ENCODE measurements at places on chromosomes 7 and 10. TPM values are rescaled to one million over a fixed set of nuclear protein-coding genes. Genes with fewer than 3 reads are reported as not detected.

The OR6V1 gene
- polyA plus RNA-seq = not detected

The ARHGEF35 gene
- polyA plus RNA-seq = 0.89 TPM

The ADAM12 gene
- polyA plus RNA-seq = 9.8 TPM

The LOXL4 gene
- polyA plus RNA-seq = 0.76 TPM

The COL26A1 gene
- polyA plus RNA-seq = 39.7 TPM

- no peak for DNase-seq
Observed at GRCh38 chr10:77191324-77192049, 446.1 kb downstream of the KCNMA1 start.

DNA sequence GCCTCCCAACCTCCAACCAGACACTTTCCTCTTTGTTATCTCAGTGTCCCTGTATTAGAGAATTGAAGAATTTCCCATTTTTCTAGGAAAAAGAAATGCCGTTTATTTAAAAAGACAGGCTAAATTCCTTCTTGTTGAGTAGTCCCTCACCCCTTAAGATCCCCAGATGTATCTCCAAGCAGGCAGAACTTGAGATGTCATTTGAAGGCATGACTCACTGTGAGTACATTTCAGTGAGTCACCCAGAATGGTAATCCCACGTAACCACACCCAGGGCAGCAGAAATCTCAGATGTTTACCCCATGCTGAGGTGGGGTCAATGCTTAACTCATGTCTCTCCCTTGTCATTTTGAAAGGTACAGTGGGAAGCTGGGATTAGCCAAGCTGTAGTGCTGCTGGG is 4.4 kb downstream of the ZNF655 start:
- DNase-seq = no peak

- DNase-seq = no peak
Observed at GRCh38 chr7:5170251-5170650, 19.8 kb upstream of the WIPI2 start.

GRCh38 chr10:6953271-6953801 is 373.3 kb upstream of the PRKCQ start:
- DNase-seq = no peak

GRCh38 chr10:5582736-5583135 is 58.0 kb downstream of the CALML3 start:
- DNase-seq = no peak

GRCh38 chr7:70622936-70623335 is 509.0 kb upstream of the GALNT17 start:
- DNase-seq = no peak

- no peak for DNase-seq
Observed at GRCh38 chr10:71353639-71354038, 34.6 kb downstream of the SLC29A3 start.

- DNase-seq = no peak
Observed at GRCh38 chr10:52597189-52597863, 175.3 kb downstream of the MBL2 start.
